ENCODE measurements at places on chromosomes 7 and 10.

- no peak for DNase-seq
These were observed 60.2 kb upstream of the DGKB start for GRCh38 chr7:14962778-14963177.

DNA sequence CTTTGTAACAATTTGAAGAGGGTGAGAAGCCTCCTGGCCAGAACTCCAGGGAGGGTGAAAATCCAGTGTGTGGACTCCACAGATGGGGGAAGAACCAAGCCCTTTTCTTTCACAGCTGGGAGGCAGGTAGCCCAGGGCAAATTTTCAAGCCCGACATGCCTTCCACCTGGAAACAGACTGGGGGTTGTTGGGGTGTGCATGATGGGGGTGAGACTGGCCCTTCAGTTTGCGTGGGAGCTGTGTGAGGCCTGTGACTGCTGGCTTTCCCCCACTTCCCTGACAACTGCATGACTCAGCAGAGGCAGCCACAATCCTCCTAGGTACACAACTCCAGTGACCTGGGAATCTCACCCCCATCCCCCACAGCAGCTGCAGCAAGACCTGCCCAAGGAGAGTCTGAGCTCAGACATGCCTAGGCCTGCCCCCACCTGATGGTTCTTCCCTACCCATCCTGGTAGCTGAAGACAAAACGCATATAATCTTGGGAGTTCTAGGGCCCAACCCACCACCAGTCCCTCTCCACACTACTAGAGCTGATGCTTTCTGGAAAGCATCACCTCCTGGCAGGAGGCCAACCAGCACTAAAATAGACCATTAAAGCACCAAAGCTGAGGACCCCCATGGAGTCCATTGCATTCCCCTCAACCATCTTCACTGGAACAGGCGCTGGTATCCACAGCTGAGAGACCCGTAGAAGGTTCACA, 445.4 kb downstream of the TFEC start:
- DNase-seq: peak; percentile 52

- peak; percentile 77 for DNase-seq
These were observed 1.1 kb upstream of the ING3 start for GRCh38 chr7:120949393-120949911.

DNA sequence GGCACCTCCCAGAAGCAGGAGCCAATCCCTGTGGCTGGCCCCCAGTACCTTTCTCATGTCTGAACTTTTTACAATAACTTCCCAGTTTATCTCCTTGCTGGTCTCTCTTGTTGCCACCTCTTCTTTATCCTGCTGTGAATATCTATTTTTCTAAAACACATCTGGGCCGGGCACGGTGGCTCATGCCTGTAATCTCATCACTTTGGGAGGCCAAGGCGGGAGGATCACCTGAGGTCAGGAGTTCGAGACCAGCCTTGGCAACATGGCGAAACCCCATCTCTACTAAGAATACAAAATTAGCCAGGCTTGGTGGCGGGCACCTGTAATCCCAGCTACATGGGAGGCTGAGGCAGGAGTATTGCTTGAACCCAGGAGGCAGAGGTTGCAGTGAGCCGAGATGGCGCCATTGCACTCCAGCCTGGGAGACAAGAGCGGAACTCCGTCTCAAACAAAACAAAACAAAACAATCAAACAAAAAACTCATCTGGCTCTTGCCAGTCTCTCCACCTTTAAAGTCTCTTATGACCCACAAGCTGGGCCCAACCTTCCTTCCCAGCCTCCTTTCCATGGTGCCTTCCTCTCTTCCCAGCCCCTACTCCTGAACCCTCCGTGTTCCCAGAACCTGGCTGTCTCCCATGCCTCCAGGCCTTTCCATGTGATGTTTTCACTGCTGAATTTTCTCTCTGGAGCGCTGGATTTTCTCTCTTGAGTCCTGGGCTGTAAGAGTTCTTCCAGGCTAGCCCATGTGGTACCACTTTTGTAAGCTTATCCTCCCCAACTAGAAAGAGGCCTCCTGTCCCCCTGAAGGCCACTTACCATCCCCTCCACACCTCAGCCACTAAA, 51.3 kb downstream of the HIP1 start:
- DNase-seq: no peak

DNA sequence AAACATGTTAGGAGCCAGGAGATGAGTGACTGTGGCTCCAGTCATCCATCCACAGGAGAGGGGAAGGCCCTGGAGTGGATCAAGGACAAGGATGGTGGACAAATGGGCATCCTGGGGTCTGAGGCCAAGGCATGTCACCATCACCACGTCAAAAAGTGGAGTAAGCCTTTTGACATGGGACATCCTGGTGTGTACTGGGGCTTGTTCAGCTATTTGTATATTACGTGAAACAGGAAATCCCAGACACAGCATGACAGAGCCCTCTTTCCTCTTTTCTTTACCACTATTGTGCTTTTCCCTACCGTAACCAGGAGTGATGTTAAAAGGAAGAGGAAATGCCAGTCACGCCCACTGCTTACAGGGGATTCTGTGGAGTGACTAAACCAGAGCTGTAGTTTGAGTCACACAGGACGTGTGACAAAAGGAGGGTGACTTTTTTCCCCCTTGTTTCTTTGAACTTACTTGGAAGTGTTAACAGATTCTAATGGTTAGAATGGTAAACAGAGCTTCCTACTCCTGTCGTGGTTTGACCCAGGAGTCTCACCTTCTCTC, 15.4 kb downstream of the ACSL5 start:
- no peak for DNase-seq

DNA sequence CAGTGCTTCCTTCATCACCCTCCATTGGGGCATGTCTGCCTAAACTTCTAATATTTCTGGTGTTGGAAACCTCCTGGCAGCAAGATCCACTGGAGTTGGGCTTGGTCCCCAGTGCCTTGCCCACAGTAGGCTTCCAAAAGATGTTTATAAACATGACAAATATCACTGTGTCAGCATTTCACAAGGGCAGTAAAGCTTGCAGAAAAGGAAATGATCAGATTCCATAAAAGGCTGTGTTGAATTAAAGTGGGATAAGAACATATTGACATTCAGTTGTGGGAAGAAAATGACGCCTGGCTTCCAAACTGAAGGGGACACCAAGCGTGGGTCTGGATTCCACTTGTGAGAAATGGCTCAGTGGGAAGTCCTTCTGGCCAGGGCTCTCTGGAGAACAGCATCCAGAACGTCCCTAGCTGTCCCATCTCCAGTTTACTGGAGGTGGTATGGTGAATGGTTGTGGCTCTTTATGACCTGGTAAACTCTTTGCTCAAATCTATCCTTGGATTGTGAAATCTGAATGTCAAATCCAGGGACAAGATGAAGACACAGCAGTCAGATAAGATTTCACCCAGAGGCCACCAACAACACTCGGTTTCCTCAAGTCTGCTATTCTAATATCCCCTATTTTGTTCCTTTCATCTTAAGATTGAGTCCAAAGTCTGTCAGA, 287.2 kb downstream of the TNS3 start:
- DNase-seq: no peak

GRCh38 chr7:107961405-107961804, 41.6 kb downstream of the LAMB1 start:
- DNase-seq: no peak

DNA sequence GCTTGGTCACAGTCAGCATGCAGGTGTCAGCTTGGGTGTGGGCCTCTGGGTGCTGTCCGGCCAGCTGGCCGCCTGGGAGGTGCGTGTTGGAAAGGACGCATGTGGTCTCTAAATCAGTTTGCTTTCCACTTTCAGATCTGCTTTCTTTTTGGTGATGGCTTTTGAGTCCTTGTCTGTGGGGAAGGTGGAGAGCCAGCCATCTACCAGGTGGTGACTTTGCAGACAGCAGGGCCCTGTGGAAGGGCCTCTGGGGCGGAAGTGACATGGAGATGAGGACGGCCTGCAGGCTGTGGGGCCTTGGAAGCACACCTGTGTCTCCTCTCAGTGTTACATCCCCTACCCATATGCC, 59.4 kb downstream of the WDR37 start:
- no peak for DNase-seq

DNA sequence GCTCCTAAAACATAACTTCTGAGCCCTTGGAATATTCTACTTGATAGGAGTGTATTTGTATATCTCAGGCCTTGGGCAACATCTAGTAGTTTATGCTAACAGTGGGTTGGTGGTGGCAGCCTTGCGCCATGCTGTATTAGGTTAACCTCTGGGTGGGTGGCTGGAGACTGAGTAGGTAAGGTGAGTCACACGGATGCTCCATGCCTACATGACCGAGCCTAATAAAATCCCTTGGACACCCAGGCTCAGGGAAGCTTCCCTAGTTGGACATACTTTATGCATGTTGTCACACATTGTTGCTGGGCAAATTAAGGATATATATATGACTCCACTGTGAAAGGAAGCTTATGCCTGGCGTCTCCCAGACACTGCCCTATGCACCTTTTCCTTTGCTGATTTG, 6.0 kb upstream of the DAGLB start:
- no peak for DNase-seq

GRCh38 chr7:135425036-135425435, 84.9 kb downstream of the CNOT4 start:
- DNase-seq: no peak

DNA sequence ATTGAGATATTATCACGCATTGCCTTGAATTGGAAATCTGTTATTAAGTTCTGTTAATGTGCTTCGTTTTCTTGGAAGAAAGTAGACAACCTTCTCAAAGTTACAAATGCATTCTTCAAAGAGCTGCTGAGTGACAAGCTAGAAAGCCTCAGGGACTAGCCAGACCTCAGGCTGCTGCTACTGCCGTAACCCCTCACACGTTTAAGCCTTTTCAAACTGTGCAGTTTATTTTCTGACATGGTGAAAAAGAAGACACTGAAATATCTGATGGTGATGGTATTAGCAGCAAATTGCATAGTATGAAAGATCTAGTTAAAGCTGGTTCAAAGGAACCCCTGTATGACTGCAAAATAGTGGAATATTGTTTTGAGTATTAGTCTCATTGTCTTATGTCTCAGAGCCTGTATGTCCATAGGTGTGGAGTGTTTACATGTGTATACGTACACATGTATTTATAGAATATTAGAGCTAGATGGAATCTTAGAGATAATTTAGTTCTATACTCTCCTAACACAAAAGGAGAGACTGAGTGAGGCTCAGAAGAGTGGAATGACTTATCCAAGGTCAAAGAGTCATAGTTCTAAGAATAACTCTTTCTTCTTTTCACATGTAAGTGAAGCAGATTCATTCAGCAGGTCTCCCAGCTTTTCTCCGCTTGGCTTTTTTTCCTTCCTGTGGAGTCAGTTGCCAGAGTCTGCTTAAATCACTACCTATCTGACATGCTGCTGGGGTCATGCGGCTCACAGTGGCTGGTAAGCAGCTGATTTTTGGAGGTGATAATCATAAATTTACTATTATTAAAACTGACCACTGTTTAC, 431.9 kb downstream of the PLXDC2 start:
- DNase-seq: no peak

DNA sequence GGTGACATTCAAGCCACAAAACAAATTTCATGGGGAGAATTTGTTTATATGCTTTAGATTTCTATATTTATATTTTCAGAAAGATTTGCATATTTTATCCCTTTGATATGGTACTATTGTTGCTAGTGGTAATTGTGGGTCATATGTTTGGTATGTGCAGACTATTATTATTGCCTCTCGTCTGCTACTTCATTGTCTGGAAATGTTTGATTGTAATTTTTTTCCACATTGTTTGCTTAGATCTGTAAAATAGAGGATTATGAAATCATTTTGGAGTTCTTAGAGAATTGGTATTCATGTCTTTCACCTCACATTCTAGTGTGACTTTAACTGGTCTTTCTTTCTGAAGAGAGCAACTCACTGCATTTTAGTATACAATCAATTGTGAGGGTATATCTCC, 44.7 kb downstream of the MYO3A start:
- DNase-seq: no peak

DNA sequence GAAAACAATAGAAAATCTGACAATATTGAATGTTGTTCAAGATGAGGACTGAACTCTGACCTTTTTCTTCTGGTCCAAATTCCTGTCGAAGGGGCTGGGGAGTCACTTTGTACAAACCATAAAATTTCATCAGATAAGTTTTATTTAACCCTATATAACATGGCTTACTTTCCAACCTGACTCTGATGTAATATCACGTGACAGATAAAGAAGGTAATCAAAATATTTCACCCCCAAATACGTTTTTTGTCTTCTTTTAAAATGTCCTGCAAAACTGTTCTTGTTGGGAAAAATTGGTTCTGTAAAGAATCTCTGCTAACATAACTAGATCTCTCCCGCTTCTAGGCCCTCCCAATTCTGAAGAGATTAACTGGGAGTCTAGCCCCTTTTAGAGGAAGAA, 90.9 kb upstream of the MDFIC start:
- DNase-seq: no peak

- no peak for DNase-seq
These were observed 52.5 kb downstream of the DGKB start for GRCh38 chr7:14850039-14850438.

DNA sequence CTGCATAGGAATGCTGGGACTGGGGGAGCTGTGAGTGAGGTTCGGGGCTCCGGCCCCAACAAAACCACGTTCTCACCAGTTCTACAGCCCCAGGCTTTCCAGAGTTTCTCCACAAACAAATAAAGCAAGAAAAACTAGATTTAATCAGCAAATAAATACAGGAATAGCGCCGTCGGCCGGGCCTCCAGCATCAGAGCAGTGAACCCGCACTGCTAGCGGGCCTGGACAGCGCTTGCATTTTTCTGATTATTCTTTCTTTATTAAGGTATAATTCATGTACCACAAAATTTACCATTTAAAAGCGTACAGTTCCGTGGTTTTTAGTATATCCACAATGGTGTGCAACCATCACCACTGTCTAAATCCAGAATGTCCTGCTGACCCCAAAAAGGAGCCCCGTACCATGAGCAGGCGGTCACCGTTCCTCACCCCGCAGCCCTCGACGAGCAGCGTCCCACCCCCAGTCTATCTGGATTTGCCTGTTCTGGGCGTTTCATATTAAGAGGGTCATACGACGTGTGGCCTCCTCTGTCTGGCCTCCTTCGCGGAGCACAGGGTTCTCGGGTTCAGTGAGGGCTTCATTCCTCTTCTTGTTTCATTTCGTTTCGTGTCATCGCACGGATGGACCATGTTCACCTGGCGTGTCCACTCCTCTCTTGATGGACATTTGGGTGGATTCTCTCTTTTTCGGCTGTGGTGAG, 35.5 kb upstream of the FOXL3 start:
- DNase-seq: no peak

- no peak for DNase-seq
These were observed 201.4 kb upstream of the NPVF start for GRCh38 chr7:25429731-25430130.

GRCh38 chr10:117537436-117537903, 5.1 kb upstream of the EMX2 start:
- DNase-seq: no peak

- peak; percentile 88 for DNase-seq
These were observed 107.4 kb upstream of the GLCCI1 start for GRCh38 chr7:7861211-7861633.

DNA sequence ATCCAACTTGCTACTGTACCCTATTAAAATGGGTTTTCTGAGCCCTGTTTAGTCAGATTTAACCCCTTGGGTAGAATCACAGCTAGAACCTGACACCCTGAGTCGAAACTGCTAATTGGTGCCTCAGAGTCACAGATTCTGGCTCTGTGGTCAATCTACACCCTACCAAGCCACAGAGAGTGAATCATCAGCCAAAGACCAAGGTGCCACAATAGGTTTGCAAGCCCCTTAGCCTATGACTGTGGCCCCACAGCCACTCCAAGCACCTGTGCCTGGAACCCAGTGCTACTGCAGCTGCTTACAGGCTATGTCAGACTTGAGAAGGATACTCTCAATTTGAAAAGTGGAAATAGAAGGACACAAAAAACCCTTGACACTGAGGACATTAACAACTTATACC, 202.8 kb upstream of the KCND2 start:
- no peak for DNase-seq

- DNase-seq: no peak
These were observed 356.3 kb downstream of the DNAJB6 start for GRCh38 chr7:157693071-157693520.
